GM12892 (cell line): ENCODE measurements at places on chromosomes 4 and X.

GRCh38 chr4:182895791-182896292 lies 21.3 kb downstream of the DCTD start:
- DNase-seq, result no peak

DNA sequence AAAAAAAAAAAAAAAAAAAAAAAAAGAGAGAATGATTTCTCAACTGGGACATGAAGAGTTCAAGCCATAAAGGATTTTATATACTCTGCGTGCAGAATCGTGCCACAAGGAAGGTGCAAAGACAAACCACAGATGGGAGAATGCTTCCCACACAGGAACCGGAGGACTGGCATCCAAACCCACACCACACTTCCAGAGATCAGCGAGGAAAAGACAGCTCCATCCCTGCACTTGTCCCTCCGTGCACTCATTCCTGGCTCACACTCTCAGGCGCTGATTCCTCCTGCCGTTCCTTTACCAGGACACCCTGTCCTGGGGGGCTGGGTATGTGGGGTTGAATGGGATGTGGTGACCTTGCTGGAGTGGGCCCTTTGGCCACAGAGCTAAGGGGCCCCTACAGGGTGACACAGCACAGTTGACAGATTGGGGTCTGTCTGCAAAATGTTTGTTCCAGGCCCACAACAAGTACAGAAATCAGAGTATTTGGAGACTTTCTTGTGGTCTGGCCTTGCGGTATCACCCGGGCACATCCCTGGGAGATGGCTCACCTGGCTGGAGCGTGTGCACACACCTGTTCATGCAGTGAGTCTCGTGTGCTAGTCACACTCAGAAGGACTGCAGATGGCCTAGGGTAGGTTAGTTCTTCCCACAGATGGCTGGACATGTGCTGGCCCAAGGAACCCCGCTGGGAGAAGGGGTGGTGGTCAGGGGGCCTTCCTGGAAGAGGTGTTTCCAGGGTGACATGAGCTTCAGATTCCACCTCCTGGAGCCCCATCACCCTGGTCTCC lies 55.4 kb upstream of the GPR78 start:
- no peak for DNase-seq

DNA sequence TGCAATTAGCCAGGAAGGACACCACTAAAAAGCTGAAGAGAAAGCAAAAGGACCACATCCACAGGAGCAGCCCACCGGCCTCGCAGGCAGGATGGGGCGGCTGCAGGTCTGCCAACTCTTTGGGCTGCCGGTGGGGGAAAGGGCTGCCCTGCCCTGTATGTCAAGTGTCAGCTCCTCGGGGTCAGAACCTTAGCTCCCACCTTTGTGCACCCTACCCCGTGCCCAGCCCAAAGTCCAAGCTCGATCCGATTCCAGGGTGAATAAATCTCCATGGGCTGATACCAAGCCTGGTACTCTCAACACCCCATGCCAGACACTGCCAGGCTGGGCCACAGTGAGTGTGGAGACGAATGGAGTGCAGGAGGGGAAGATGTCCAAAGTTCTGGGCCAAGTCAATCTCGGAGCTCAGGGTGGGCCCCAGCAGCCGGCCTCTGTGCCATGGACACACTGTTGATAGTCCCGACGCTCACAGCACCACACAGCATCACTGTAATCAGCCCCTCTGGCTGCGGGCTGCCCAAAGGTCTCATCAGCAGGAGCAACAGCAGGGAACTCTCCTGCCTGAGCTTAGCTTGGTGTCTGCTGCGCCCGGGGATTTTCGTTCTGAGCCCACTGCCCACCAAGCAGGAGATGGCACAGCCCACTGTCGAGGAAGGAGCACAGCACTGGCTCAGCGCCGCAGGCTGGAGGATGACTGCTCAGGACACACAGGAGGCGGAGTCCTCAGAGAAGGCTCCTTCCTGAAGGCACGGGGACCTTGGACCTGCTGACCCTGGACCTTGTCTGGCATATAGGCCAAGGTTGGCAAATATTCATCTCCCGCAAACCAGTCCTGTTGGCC lies 84.4 kb downstream of the JAKMIP1 start:
- no peak for DNase-seq

DNA sequence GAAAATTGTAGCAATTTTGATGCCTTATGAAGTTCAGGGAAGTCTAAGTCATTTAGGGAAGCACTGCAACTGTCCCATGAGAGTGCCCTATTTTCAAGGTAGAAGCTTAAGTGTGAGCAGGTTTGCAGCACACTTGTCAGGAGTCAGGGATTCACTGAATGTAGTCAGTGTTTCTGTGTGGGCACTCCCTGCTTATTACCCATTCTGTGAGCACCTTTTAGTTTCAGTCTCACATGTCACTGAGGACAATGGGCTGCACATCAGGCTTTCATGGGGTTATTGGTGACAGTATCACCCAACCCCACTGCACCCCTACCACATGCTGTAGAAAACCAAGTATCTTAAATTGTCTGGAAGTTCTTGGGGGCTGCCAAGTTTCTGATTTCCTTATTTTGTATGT lies 2.9 kb upstream of the CCNG2 start:
- no peak for DNase-seq

DNA sequence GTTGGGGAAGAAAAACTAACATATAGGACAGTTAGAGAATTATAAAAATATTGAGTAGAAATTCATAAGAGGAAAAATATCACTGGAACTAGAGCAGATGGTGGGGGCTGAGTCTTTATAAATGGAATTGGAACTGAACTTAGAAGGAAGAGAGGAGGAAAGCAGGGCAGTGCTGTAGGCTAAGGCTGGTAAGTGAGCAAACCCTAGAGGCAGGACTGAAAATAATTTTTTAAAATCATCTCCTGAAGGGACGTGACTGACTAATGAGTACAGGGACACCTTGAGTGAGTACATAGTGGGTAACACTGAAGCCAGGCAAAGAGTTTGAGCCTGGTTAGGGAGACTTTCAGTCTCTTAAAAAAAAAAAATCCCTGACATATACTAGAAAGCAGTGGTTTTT lies 63.3 kb downstream of the GALNT7 start:
- no peak for DNase-seq

DNA sequence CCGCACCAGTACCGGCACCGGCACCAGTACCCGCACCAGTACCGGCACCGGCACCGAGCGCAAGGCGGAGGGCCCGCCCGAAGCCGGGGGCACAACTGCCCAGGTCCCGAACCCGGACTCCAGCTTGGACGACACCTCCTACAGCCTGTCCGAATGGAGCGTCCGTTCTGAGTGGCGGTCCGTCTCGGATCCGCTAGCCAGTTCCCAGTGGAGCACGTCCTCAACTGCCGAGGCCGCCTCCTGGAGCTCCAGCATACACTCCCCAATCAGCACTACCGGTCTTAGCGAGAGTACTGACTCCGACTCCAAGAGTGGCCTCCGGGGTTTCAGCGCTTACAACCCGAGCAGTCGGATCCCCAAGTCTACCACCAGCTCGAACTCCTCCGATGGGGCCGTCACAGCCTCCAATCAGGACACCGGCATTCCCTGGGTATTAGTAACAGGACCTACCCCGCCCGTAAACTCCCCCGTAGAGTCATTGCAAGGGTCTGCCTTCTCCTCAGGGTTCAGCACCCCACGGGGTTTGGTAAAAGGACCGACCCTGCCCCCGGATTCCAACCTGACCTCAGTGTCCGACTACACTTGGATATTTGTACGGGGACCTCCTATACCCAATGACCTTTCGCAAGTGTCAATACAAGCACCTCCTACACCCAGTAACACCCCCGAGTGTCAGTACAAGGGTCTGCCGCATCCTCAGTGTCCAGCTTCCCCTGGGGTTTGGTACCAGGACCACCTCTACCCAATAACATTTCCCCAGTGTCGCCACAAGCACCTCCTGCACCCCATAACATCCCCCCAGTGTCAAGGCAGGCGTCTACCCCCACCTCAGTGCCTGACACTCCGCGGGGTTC lies 721 bp upstream of the MAOA start:
- no peak for DNase-seq

GRCh38 chr4:57094832-57095223 lies 15.4 kb downstream of the IGFBP7 start:
- DNase-seq, result no peak
